ENCODE measurements at places on chromosomes 1 and 21.

DNA sequence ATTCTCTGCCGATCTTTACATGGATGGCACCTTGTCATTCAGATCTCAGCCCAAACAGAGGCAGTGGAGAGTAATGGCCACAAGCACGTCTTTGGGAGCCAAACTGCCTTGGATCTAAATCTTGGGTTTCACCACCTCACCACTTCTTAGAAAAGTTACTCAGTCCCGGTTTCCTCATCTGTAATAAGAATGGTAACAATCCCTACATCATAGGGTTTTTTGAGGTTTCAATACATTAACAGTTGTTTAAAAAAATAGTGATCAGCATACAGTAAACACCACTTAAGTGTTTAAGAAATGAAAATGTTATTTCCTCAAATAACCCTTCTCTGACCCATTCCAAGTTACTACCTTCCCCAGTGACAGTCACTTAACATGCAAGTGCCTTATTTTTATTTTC, 38.5 kb upstream of the KCNA3 start:
- DNase-seq: no peak

GRCh38 chr1:234536741-234537140, 57.8 kb upstream of the TARBP1 start:
- no peak for DNase-seq

DNA sequence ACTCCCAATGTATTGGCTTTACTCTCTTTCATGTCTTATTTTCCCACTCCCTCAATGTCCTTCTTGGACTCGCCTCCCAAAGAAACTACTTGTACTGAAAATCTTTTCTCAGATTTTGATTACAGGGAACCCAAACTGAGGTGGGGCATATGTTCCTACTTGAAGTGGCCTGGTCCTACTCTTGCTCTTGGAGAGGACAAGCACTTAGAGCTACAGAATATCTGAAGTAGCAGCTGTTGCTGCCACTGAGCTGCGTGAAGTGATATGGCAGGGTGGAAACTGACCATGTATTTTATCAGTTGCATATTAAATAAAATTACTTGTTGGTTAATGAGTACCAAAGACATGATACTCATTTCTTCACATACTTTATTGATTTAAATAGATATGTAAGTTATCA, 129.5 kb downstream of the TSEN15 start:
- DNase-seq: no peak

GRCh38 chr1:212606395-212607205, 2.0 kb upstream of the ATF3 start:
- DNase-seq: peak; percentile 58

- DNase-seq: peak; percentile 83
Measured at GRCh38 chr1:236523704-236524141, at the start of gene LGALS8. Gene LGALS8 (plus strand): TSS chr1:236523982. CDS start chr1:236526071, 2,089 bp downstream.

- DNase-seq: no peak
Measured at GRCh38 chr1:30336550-30337323, 386.6 kb downstream of the MATN1 start.

DNA sequence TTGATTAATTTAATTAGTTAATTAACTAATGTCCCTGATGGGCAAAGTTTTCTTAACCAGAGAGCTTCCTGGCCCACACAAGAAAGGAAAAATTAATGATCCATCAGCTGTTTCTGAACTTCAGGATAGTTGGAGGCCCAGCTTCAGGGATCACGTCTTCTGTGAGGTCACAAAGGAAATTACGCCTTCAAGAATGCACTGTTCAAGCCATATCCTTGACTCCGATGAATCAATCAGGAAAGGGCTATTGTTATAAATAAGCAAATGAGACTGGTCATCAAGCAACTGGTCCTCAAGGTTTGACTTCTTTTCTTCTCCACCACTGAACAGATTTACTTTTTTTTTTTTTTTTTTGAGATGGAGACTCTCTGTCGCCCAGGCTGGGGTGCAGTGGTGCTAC, 40.6 kb downstream of the TCP10L start:
- DNase-seq: no peak

DNA sequence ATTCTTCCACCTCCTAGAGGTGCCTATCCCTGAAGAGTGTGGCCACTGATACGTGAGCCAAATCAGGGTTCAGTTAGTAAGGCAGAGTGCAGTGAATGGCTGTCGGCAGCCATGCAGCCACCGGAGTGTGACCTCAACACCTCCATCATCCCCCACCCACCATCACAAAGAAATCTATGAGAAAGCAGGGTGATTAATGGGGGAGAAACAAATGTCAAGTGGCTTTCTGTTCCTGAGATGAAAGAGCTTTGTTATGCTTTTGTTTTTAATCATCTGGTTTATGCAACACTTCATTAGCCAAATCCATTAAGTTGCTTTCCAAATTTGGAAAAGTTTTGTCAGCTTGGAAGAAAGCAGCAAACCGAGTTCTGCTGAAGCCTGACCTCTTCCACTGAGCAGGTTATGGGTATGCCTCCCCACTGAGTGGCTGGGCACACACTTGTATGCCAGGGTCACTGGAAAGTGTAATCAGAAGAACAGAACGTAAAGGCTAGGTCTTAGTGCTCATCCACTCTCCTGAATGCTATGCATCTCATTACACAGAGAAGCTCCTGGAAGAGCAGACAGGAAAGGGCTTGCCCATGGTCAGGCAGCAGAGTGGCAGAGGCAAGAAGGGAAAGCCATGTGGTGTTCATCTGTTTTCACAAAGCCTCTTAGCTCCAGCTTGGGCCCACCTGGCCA, 57.1 kb upstream of the ATP1B1 start:
- DNase-seq: no peak

DNA sequence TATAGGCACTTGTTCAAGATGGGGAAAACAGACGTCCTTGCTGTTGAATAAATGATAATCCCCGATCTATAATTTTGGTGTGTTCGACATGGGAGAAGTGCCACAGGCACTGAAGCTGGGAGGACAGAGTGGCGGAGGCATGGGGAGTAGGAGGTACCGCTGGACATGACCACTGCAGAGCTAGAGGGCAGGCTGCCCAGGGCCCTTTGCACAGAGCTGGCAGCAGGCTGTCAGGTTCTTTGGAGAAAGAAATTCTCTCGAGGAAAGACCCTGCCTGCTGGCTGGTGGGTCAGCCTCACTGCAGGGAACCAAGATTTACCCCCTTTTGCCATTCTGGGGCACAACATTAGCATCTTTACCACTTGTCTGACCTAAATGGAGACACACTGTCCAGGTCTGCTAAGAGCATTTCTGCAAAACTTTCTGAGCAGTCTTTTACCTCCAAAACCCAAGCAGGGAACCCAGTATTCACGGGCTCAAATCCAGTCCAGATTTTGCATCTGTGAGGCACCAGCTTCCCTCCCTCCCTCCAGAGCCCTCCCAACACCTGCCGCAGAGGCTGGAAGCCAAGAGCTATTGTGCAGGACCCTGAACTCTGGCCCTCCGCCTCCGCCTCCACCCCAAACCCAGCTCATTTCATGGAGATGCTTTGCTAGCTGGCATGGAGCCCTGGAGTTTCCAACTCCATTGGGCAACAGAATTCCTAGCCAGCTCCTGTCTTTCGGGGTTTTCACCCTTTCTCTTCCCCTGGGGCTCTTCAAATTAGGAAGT, 142.3 kb downstream of the PLXNA2 start:
- no peak for DNase-seq

GRCh38 chr1:77412820-77413530, 131.2 kb downstream of the AK5 start:
- no peak for DNase-seq

DNA sequence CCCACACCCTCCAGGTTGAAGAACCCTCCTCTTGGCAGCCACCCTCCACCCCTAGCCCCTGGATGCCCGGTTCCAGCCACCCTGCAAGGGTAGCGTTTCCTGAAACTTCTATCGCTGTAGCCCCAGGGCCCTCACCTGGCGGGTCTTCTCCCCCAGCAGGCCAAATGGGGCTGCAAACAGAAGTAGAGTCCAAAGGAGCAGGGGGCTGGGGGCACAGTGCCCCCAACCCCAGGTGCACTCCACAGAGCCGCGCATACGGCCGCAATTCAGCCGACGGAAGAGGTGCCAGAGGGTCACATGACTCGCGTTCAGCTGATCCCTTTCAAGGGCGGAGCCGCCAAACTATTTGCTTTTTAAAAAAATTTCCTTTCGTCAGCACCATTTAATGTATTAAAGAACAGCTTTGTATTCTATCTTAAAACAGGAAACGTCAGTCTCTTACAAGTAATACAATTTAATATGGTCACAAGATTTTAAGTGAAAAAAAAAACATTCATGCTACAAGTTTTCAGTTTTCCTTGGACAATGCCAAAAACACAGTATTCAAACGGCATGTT, at the start of gene GLMP:
TSS of gene GLMP (minus strand) at position 289 of the 557 bp plus-strand sequence. CDS start at position 255, 34 bp downstream.
- peak; percentile 53 for DNase-seq

DNA sequence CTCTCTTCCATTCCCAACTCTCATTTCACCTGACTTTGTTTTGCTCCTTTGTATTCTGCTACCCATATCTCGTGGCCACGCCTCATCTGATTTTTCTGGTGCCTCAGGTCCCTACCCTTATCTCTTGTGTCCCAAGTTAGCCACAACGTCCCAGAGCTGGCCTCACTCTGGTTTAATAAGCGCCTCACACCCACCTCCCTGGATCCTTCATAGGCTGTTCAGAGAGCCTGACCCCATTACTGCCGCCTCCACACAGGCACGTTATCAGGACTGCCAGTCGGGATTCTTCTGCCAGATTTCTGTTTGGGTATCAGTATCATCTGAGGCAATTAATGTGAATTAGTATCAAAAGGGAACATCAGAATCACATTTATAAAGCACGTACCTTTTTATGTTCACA, 34.7 kb upstream of the TMEM125 start:
- no peak for DNase-seq

DNA sequence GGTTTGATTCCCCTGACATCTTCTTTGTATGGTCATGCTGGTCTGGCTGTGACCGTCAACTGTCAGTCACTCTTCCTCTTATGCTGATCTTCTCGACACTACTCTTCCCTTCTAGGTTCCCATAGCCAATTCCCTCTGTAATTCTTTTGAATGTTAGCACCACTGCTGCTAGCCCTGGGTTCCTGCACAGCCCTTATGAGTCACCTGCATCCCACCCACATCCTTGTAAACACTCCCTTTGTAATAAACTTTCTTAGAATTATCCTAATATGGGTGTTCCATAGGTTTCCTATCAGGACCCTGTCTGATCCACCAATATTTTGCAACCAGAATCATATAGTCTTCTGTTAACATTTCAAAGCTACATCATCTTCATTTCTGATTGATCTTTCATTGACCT, 37.1 kb downstream of the JUN start:
- DNase-seq: no peak

DNA sequence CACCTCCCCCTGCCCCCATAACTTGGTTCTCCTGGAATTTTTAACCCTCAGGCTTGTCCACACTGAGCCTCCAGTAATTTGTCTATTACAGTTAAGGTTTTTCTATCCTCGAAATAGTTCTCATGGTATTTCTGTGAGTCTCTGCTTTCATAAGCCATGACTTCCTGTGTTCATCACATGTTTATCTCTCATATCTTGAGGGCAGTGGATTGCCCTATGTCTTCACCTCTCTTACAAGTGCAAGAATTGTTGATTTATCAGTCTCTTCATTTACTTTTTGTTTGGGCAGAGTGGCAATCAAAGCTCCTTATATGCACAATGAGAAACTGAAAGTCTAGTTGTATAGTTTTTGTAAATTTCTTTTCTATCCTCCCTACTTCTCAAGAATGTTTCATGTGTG, 328.4 kb downstream of the PLA2G4A start:
- no peak for DNase-seq

DNA sequence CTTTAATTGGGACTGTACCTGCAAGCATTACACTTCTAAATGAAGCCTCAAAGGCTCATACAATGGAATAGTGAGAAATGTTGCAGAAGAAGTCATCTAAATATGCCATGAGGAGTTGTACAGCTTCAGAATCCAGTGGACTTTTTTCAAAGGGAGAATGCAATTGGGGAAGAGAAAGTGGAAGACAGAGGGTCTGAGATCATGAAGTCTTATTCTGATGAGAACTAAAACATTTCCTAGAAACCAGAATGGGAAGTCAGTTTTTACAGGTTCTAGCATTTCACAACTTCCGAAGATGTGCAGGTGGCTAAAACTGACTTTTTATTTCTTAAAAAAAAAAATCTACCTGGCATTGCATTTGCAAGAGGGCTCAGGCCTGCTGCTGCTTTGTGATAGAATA, 424.4 kb upstream of the RUNX1 start:
- DNase-seq: no peak

DNA sequence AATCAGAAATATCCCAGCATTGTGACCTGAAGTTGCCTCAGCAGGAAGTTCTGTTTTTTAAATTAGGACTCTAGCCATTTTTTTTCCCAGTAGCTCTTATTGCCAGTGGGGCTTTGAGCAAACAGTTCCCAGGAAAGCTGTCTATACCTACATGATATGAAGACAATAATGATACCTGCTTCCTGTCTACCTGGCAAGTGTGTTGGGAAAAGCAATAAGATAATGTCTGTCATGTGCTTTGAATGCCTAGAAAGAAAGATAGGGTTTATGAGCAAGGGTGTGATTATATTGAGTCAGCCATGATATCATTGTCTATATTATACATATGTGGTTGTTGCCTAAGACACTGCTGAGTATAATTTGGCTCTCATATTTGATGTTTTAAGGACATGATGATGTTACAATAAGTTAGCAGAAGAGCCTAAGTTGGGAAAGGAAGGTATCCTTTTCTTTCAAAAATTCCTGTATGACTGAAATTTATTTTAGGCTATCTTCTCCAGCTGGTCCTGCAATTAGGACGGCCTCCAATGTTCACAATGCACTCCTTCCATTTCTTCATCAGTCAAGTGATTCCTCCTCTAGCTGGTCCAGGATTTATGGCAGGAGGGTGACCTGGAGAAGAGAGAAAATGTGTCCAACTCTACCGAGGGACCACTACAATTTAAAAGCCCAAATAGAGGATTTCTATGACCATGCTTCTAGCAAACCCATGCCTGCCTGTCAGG, 99.6 kb upstream of the CDC42BPA start:
- DNase-seq: no peak

GRCh38 chr1:81220614-81221071, 580.1 kb upstream of the ADGRL2 start:
- no peak for DNase-seq

DNA sequence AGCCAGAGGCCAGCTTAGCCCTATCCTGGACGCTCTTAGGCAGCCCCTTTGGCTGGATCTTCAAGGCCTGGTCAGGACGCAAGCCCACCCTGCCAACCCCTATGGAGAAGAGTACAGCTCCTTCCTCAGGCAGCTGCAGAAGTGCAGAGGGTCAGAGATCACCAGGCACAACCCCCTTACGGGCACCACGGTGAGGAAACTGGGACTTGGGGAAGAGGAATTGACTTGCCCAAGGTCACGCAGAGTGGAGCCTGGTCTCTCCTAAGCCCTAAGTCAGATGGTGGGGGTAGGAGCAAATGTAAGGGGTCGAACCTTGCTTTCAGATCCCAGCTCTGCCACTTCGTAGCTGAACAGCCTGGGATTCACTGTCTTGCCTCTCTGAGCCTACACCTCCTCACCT, 3.7 kb downstream of the E2F2 start:
- DNase-seq: no peak

DNA sequence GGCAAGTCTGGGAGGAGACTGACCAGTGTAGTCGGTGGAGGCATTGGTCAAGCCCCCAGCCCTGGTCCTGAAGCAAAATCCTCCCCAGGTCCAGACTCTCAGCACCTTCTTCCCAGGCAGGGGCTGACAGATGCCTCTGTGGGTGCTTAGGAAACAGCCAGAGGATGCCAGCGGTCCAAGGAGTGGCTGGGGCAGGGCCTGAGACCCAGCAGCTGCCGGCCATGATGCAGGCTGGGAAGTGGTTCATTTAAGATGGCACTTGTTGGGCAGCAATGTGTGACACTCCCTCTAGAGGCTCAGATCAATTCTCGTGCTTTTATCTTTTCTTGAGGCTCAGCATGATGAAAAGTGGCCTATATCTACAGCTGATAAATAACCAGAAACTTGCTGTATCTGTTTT, 165.0 kb upstream of the VAMP3 start:
- DNase-seq: no peak

- DNase-seq: no peak
Measured at GRCh38 chr1:214143006-214143992, 137.7 kb upstream of the SMYD2 start.

Data from CD4-positive, alpha-beta T cell treated with Interleukin-15 for 4 hours (primary cell).